K562 (cell line): ENCODE measurements at places on chromosomes 11 and 22. TPM values are rescaled to one million over a fixed set of nuclear protein-coding genes. Genes with fewer than 3 reads are reported as not detected.

The BAIAP2L2 gene
- total RNA-seq: 0.13 and 0.22 TPM in 2 replicates

The OR8G5 gene
- 1.4 and 1.7 TPM in 2 replicates for total RNA-seq

The TRIM49 gene
- not detected in 2 replicates for total RNA-seq

The GNAZ gene
- 0.22 and 0.74 TPM in 2 replicates for total RNA-seq

The FERMT3 gene
- 249 and 275 TPM in 2 replicates for total RNA-seq

The UBQLN3 gene
- 0.07 TPM in 1 of 2 replicates, not detected in the other for total RNA-seq

The POLD4 gene
- total RNA-seq: 32.7 and 42.1 TPM in 2 replicates

The TMEM134 gene
- total RNA-seq: 19.2 and 19.3 TPM in 2 replicates

- no peak for DNase-seq
- no peak overlapping the region for H3K4me3 ChIP-seq
- no peaks in the 10 kb centered on the region for H3K27me3 ChIP-seq
- H3K36me3 ChIP-seq: no peaks in the 10 kb centered on the region
- peaks cover 36% of the 10 kb centered on the region for H3K4me1 ChIP-seq
Measured at GRCh38 chr11:10655227-10655626, 38.3 kb downstream of the IRAG1 start.

DNA sequence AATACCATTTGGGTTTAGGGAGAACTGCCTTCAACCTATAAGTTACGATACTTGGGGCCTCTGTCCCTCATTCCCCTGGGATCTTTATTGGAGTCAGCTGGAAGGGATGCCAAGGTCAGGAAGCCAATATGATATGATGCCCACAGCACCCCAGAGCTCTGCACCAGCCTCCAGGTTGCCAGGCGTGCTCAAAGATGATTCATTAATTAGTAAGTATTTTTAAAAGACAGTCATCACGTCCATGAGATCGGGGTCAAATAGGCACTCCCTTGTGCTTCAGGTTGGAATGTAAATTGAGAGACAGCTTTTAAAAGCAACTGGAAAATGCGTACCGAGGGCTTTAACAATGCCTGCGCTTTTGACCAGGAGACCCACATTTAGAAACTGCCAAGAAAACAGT is 57.0 kb upstream of the CD5 start:
- H3K4me1 ChIP-seq: no peaks in the 10 kb centered on the region
- no peak for DNase-seq
- H3K4me3 ChIP-seq: no peak overlapping the region

DNA sequence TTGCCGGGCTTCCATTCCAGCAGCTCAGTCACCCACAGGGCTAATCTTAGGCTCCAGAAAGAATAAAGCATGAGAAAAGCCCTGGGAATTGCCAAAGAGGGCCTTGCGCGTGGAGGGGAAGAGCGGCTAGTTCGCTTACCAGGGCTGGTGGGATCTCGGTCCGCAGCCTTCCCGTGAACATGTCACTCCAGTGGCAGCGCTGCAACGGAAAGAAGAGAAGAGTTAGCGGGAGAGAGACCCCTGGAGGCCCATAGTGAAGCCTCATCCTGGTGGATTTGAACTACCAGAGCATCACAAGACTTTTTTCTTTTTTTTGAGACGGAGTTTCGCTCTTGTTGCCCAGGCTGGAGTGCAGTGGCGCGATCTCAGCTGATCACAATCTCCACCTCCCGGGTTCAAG is 18.0 kb downstream of the RANGAP1 start:
- H3K36me3 ChIP-seq: peaks cover 74% of the 10 kb centered on the region; the same call in 2 of the 3 replicates
- no peaks in the 10 kb centered on the region for H3K27me3 ChIP-seq
- H3K27ac ChIP-seq: no peak overlapping the region
- no peaks in the 10 kb centered on the region for H3K4me1 ChIP-seq
- H3K4me3 ChIP-seq: no peak overlapping the region

GRCh38 chr11:44559207-44559939 is 6.1 kb upstream of the CD82 start:
- H3K4me3 ChIP-seq: no peak overlapping the region
- H3K4me1 ChIP-seq: peaks cover 11% of the 10 kb centered on the region
- no peak overlapping the region for H3K27ac ChIP-seq
- H3K27me3 ChIP-seq: no peaks in the 10 kb centered on the region

DNA sequence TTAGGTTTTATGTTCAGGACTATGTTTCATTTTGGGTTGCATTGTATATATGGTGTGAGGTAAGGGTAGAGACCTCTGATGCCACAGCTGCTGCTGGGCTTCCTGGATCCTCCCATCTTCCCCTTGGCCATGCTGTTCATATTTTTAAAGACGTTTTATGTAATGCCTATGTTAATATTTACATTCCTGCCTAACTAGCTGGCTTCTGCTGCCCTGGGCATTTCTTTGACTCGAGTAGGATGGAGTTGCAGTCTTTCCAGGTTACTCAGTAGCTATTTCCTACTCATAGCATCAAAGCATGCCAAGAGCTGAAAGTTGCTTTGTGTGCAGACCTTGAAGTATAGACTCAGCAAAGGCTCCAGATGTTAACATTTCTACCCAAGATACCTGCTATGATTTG is 220.5 kb upstream of the CADM1 start:
- H3K36me3 ChIP-seq: no peaks in the 10 kb centered on the region
- H3K4me3 ChIP-seq: no peak overlapping the region
- no peaks in the 10 kb centered on the region for H3K4me1 ChIP-seq
- no peak overlapping the region for H3K27ac ChIP-seq
- no peak for DNase-seq

DNA sequence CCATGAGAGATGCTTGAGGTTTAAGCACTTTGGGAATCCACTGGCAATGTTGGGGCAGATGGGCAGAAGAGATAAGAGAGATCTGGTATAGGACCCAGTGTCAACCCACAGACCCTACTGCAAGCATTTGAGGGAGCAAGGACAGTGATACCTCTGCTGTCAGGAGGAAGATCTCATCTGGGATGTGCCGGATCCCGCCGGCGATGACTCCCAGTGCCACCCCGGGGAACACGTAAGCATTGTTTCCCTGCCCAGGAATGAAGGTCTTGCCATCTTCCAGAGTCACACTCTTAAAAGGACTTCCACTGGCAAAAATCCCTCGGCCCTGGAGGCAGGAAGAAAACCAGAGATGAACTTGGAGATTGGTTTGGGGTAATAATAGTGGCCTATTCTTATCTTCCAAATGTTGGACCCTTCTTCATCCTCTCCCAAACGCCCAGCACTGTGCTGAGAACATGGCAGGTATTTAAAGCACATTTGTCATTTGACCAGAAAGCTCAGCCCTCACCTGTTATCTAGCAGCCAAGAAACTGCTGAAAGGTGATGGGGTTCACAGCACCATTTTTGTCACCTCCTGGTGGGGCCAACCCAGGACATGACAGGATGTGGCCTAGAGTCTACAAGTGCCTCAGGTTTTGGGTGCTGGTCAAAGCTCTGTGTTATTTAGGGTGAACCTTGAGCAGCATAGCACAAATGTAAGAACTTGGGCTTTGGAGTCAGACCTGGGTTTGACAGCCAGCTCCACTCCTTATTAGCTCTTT is 71.7 kb downstream of the CCDC81 start:
- H3K27me3 ChIP-seq: no peaks in the 10 kb centered on the region
- H3K36me3 ChIP-seq: no peaks in the 10 kb centered on the region
- H3K4me3 ChIP-seq: no peak overlapping the region
- H3K4me1 ChIP-seq: no peaks in the 10 kb centered on the region
- H3K27ac ChIP-seq: no peak overlapping the region

GRCh38 chr11:129287920-129288319 is 87.7 kb upstream of the BARX2 start:
- H3K27ac ChIP-seq: no peak overlapping the region
- H3K4me1 ChIP-seq: no peaks in the 10 kb centered on the region

GRCh38 chr11:8766043-8766987 is 83.7 kb downstream of the RPL27A start:
- H3K36me3 ChIP-seq: no peaks in the 10 kb centered on the region
- H3K27ac ChIP-seq: no peak overlapping the region
- no peak overlapping the region for H3K4me3 ChIP-seq
- H3K4me1 ChIP-seq: 0 out of 2 replicates have a peak, but pooled peaks cover 4% of the 10 kb centered on the region
- no peak for DNase-seq

GRCh38 chr11:121886996-121887395 is 229.0 kb downstream of the BLID start:
- H3K4me1 ChIP-seq: no peaks in the 10 kb centered on the region
- H3K4me3 ChIP-seq: no peak overlapping the region

DNA sequence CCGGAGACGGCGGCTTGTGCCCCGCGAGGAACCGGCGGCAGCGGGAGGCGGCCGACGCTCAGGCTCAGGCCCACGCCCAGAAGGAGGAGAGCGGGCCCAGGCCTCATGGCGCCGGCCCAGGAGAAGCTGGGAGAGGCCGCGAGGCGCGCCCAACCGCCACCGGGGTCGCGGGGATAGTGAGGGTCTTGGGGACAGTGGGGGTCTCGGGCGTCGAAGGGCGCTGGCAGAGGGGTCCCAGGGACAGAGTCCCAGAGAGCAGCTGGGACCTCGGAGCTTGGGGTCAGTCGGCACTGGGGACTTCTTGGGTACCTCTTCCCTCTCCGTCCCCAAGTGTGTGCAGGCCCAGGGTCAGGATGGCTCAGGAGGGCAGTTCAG is at the start of gene PKDREJ:
PKDREJ (minus strand) TSS at position 128 of the 375 bp plus-strand sequence; CDS start at position 107, 21 bp downstream.
- peaks cover 8% of the 10 kb centered on the region for H3K4me1 ChIP-seq
- no peaks in the 10 kb centered on the region for H3K27me3 ChIP-seq
- H3K27ac ChIP-seq: no peak within 1 kb of the TSS
- no peak within 1 kb of the TSS for H3K4me3 ChIP-seq
- no peak for DNase-seq

DNA sequence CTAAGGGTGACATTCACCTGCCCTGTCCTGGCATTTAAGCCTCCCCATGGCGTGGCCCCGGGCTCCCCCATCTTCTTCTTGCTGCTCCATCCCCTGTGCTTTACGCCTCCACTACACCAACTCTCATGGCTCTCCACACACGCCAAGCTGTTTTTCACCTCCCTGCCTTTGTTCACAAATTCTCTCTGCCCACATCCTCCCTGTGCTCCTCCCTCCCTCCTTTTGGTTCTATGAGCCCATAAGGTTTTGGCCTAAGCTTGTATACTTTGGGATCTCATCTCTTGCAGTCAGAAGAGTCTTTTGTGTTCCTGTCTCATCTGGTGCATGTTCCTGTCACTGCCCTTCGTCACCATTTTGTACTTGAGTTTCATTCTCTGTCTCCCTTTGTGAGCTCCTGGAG is 4.6 kb upstream of the DNAL4 start:
- no peak overlapping the region for H3K4me3 ChIP-seq
- H3K36me3 ChIP-seq: no peaks in the 10 kb centered on the region
- no peaks in the 10 kb centered on the region for H3K27me3 ChIP-seq
- H3K4me1 ChIP-seq: peaks cover 5% of the 10 kb centered on the region; the same call in 2 of the 3 replicates
- DNase-seq: no peak

- no peaks in the 10 kb centered on the region for H3K27me3 ChIP-seq
- H3K4me3 ChIP-seq: no peak overlapping the region
Measured at GRCh38 chr22:40922484-40923303, 28.5 kb upstream of the RBX1 start.

DNA sequence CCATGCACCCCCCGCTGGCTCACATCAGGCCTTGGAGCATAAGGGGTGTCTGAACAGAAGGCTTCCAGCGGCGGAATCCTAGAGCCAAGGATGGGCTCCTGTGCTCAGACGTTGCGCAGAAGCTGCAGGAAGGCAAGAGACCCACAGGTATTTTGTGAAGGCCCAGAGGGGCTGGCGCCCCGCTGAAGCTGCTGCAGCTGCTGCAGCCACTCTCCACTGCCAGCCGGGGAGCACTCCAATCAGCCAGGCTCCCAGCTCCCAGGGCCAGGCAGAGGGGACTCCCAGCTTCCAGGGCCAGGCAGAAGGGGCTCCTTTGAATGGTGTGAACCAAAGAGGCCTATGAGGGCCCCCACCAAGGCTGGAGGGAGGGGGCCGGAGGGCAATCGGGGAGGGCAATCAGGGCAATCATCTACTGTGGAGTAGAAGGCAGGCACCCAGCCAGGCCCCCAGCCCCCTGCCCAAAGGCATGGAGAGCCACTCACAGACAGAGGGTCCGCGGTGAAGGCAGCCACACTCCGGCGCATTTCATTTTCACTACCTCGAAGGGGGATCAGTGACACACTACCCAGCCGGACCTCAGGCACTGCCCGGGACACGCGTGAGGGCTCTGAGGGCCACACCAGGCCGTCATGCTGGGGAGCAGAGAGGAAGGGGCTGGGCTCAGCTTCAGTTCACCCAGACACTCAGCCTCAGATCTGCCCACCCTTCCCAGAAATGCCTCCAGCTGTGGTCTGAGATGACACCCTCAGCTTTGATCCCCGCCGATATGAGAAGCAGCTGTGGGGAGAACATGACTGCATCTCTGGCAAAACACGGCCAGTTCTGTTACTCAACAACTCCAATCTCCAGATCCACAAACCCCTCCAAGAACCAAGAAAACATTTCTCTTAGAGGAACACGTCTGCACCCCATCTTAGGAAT is 11.6 kb upstream of the PDE2A start:
- no peak for DNase-seq
- no peak overlapping the region for H3K27ac ChIP-seq
- H3K36me3 ChIP-seq: peaks cover 58% of the 10 kb centered on the region; the same call in 2 of the 3 replicates
- no peak overlapping the region for H3K4me3 ChIP-seq
